Left renal cortex interstitium (tissue), 4 donors: ENCODE measurements at places on chromosomes 4 and X. TPM values are rescaled to one million over a fixed set of nuclear protein-coding genes. Genes with fewer than 3 reads are reported as not detected.

Gene PRR32
- not detected for polyA plus RNA-seq

Gene CSTF2
- 22.6 TPM for polyA plus RNA-seq

Gene RNF128
- polyA plus RNA-seq = 11.6 TPM

Gene NPFFR2
- 1.3 TPM for polyA plus RNA-seq

Gene RAB28
- polyA plus RNA-seq = 35.4 TPM

Gene AFF1
- 53.5 TPM for polyA plus RNA-seq

Gene AFM
- 13.4 TPM for polyA plus RNA-seq

Gene MAGEA2B
- not detected for polyA plus RNA-seq

Gene CACNA1F
- 0.20 TPM for polyA plus RNA-seq

Gene SATL1
- polyA plus RNA-seq = 0.61 TPM

Gene ERCC6L
- polyA plus RNA-seq = 4.5 TPM
